ENCODE measurements at places on chromosomes 2 and 18. TPM values are rescaled to one million over a fixed set of nuclear protein-coding genes. Genes with fewer than 3 reads are reported as not detected.

- DNase-seq = no peak
Measured at GRCh38 chr2:218998414-218999002, 5.3 kb upstream of the CRYBA2 start.

DNA sequence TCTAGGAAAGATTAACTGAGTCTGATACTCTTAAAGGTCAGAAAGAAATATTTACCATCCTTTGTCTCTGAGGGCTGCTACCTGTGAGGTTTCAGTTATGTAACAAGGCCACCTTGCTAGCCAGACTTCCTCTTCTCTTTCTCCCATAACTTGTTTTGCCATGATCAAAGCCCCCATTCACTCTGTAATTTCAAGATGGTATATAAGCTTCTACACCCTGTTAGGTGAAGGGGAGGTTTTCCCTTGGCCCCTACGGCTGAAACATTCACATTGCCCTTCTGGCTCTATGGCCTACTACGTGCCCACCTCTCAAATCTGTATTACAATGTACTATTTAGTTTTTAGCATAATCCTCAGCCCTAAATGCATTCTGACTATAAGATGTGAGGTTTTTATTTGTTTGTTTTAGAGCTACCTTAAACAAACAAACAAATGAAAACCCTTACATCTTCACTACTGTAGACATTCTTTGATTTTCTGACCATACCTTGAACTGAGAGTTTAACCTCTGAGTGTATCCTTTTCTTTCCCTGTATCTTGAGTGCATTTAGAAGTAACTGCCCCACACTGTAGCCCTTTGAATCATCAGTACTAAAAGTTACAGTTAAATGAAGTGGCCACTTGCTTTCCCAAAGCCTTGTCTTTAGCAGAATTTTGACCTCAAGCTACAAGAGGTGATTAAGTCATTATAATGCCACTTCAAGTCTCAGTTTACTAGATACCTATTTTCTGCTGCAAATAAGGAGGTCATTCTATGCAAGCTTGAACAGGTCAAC, 332.2 kb downstream of the SOCS6 start:
- DNase-seq = no peak

DNA sequence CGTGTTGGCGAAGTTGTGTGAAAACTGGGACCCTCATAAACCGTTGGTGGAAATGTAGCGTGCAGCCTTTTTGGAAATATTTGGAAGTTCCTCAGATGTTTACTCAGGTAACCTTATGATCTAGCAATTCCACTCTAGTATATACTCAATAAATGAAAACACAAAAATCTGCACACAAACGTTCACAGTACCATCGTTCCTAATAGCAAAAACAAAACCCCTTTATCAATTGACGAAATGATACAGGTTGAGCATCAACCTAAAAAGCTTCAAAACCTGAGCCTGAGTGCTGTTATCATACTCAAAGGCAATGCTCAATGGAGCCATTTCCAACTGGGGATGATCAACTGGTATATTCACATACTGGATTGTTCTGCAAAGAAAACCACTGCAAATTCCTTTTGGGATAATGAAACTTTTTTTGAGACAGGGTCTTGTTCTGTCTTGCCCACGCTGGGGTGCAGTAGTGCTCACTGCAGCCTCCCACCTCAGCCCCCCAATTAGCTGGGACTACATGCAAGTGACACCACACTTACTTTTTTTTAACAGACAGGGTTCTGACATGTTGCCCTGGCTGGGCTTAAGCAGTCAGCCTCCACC, 777 bp upstream of the C18orf32 start:
- DNase-seq = no peak

SCN7A gene
- polyA plus RNA-seq = 45.2 TPM

ATIC gene
- polyA plus RNA-seq = 83.7 TPM

GRCh38 chr18:77082316-77082955, 50.1 kb downstream of the MBP start:
- DNase-seq = no peak

PDK1 gene
- 14.9 TPM for polyA plus RNA-seq

DNA sequence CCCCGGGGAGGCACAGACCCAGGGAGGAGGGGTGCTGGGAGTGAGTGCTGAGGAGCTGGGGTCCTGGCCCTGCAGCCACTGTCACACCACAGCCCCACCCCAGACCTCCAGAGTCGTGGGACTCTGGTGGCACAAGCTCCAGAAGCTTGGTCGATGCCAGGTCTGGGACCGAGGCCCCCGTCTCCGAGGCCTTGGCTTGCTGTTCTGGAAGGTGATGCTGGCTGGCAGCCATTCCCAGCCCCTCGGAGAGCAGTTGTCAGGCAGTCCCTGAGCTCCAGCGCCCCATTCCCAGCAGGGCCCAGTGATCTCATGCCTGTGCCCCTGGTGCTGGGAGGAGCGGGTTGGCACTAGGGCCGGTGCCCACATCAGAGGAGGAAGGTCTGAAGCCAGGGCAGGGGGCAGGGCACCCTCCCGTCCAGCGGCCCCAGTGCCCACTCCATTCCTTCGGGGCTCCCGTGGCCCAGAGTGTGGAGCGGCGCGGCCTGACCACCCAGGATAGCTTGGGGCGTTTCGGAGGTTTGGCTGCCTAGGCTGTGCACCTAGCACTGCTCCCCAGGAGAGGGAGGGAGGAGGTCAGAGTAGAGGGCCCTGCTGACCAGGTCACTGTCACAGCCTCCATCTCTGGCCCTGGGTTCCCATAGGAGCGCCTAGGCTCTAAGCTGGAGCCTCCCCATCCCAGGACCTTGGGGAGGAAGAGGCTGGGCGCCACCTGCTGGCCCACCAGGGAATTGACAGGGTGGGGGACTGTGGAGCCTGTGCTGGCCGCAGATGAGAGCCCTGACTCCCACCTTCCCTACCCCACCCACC, 16.8 kb upstream of the ALPI start:
- DNase-seq = no peak

DNA sequence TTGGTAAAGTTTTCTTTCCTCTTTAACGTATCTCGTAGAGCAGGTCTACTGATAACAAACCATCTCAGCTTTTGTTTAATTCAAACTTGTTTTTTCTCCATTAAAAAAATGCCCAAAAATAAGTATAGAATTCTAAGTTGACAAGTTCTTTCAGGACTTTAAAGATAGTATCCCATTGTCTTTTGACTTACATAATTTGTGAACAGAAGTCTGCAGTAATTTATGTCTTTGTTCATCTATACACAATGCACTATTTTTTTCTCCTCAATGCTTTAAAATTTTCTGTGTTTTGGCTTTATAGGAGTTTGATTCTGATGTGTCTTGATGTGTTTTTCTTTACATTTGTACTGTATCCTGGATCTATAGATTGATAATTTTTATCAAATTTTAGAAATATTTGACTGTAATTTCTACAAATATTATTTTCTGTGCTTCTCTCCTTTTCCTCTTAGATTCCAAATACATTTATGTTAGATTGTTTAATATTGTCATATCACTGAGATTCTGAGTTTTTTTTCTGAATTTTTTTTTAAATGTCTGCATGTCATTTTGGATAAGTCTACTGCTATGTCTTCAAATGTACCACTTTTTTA, 143.3 kb downstream of the FTCDNL1 start:
- DNase-seq = no peak

GRCh38 chr18:80246445-80247392, 595 bp downstream of the PARD6G start:
- no peak for DNase-seq

- no peak for DNase-seq
Measured at GRCh38 chr2:181784556-181784955, 104.2 kb upstream of the NEUROD1 start.

DNA sequence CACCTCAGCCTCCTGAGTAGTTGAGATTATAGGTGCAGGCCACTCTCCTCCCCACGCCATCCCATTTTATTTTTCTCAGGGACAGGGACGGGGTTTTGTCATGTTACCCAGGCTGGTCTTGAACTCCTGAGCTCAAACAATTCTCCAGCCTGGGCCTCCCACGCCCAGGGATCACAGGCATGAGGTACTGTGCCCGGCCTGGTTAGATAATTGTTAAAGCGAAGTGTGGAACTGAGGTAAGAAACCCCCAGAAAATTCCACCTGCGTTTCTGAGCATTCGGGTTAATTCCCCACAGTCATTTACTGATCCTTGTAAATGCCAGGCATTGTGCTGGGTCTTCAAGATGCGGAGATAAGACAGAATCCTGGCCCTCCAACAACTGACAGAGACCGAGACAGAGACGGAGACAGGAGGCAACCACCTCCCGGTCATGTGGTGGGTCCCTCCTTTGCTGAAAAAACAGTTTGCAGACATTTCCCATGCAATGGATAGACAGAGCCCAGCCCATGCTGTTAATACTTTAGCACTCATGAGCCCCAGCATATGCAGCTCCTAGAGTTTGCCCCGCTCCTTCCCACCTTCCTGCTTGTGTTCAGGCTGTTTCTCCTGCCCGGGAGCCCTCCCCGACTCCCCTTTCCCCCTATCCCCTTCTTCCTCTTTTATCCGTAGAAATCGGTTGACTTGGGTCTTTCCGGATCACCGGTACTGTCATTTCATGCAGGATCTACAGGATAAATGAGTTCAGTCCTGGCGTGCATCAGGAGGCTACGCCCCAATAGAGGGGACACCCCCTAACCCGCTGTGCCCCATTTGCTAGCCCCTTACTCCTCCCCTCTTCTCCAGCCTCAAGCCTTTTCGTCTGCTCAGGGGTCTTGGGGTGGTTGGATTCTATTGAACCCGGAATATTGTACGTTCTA, 1.6 kb upstream of the RHOB start:
- DNase-seq = no peak

QPCT gene
- 10.4 TPM for polyA plus RNA-seq

GRCh38 chr2:142693171-142693950, 184.1 kb upstream of the KYNU start:
- DNase-seq = no peak
